ENCODE measurements at places on chromosomes 12 and 14.

- DNase-seq: no peak
Measured at GRCh38 chr12:46442239-46442638, 69.7 kb upstream of the SLC38A2 start.

GRCh38 chr14:77561881-77562280, 54.6 kb downstream of the SPTLC2 start:
- no peak for DNase-seq

GRCh38 chr14:100560471-100560870, 26.7 kb downstream of the BEGAIN start:
- no peak for DNase-seq

GRCh38 chr12:54991161-54991990, 6.8 kb upstream of the TESPA1 start:
- no peak for DNase-seq

DNA sequence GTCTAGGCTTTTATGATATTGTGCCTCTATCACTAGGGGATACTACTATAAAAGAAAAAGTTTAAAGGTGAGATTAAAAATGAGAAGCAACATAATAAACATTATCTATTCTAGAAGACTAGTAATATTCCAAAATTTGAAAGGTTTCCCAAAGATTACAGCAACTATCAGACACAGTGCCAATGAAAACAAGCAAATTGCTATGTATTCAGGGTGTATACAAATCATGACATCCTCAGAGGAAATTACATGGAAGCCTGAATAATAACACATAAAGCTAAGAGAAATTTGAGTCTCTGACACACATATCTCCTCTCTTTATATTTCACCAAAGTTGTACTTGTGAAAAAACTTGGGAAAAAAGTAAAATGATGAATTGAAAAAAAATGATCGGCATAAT, 327.0 kb downstream of the SEC23A start:
- no peak for DNase-seq

- no peak for DNase-seq
Measured at GRCh38 chr14:26597071-26597588, 703 bp downstream of the NOVA1 start.

DNA sequence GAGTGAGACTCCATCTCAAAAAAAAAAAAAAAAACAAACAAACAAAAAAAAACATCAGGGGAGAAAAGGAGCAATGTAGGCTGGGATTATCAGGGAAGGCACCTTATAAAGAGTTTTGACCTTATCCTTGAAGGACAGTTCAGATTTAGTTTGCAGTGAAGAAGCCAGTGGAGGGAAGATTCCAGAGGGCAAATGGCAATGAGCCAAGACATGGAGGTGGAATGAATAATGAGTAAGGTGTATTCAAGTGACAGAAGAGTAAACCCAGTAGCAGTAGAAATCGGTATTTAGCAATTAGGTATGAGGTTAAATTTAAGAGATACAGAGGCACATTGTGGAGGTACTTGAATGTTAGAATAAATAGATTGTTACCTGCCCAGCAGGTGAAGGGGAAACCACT, 2.2 kb upstream of the DUSP16 start:
- DNase-seq: no peak

GRCh38 chr14:101589486-101590015, 28.3 kb downstream of the DIO3 start:
- no peak for DNase-seq

GRCh38 chr12:34204830-34205285, 182.6 kb downstream of the ALG10 start:
- no peak for DNase-seq

DNA sequence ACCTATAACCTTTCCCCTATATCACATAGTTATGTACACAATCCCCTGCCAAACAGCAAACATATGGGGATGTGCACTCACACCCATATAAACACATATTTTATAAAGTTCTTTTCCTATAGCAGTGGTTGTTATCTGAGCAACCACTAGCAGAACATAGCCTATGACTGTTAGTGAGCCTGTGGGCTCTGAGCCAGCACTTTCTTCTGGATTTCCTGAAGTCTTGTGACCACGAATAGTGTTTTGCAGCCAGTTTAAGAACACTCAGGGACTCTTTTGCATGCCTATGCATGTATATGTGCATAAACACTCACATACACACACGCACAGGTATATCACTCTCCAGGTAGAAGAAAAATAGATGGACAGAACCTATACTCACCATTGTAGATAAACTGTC, 17.1 kb downstream of the TESPA1 start:
- no peak for DNase-seq

DNA sequence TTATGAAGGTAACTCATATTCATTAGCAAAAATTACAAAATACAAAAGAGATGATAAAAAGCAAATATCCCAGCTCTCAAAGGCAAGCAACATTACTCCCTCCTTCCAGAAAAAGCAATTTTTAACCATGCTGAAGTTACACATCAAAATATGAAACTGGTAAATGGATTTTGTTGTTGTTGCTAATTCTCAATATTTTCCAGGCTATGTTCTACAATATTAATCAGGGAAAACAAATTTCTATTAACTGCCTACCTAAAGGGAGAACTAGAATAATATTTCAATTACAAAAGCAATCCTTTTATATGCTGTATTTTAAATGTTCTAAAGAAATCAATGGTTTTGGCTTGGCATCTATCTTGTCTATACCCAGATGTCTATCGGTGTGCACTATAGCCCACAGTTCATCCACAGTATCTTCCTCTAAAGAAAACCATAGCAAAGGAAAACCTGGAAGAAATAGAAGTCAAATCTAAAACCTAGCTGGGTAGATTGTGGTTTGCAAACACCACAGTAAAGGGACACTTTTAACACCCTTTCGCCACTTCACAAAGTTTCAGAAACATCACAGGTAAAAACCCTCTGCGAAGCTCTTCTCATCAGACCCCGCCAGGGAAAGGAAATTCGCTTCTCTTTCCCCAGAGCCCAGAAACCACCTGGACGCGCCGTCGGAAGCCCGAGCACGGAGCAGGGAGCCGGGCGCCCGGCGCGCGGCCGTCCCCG, 32.0 kb downstream of the TC2N start:
- peak; percentile 27 for DNase-seq

GRCh38 chr12:127300075-127300474, 966.9 kb upstream of the TMEM132C start:
- no peak for DNase-seq

DNA sequence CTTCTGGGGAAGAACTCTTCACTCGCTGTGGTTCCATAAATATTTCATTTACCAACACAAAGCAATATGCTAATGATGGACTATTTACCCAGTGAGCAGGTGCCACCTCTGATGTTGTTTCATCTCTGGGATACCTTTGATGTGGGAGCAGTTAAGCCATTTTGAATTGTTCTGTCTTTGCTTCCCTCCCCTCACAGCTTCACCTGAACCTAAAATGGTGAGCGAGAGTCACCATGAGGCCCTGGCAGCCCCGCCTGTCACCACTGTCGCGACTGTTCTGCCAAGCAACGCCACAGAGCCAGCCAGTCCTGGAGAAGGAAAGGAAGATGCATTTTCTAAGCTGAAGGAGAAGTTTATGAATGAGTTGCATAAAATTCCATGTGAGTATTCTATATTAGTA, 352.7 kb downstream of the SYT1 start:
- no peak for DNase-seq

DNA sequence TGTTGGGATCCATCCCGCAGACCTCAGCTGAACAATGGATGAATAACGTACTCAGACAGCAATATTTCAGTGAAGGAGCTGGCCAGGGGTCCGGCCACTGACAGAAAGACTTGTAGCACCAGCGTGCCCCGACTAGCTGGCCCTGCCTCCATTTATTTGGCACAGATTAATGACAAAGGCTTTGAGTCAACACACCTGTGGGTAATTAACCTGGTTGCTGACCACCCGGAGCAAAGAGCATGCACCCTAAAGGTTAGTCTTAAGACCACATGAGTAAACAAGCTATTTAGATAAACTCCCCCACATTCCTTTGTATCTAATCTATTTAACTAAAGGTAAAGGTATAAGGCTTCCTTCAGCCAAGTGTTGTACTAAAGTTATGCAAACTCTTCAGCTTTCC, 868.6 kb downstream of the LRFN5 start:
- DNase-seq: no peak

- DNase-seq: no peak
Measured at GRCh38 chr12:75977590-75977951, 54.0 kb downstream of the PHLDA1 start.

DNA sequence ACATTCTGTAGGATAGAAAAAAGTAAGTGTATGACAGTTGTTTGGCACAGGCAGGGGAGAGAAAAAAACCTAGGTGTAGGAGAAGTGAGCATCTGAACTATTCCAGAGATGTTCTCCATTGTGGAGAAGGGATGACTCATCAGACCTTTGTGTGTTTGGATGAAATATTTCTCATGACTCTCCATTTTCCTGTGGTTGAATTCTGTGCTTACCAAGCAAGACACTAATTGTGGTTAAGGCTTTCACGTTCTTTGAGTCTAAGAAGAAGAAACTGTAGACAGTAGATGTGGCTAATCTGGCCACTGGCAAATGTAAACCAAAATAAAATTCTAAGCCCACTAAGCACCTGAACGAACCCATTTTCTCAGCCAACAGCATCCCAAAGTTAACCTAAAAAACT, 107.9 kb upstream of the GZMB start:
- no peak for DNase-seq

GRCh38 chr14:83894568-83894967, 1635.4 kb upstream of the FLRT2 start:
- no peak for DNase-seq

DNA sequence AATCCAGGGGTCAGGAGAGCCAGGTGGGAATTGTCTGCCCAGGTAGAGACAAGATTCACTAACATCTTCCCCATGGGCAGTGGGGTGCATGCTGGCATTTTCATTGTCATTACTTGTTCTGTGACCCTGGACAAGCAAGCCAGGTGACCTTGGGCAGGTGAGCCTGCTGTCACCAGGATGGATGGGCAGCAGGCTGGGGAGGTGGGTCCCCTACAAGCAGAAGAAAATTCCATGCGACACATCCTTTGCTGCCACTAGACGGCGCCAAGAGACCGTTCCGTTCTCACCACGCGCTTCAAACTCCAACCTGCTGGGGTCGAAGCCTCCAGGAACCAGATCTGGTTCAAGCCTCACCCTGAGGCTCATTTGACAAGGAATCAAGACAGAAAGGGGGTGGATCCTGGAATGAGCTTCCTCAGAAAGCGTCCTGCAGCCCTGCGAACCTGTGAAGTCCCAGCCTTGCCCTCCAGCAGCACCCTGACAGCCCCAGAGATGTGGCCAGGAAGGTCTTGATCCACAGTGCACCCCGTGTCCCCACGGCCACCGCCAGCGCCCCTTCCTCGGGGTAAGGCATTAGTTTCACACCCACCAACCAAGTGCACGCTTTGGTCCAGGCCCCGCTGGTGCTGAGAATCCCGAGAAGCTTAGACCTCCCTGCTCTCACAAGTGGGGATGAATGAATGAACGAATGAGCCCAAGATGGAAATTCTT, 3.2 kb upstream of the DYNC1H1 start:
- DNase-seq: peak; percentile 90

GRCh38 chr12:89345830-89346740, 6.2 kb downstream of the DUSP6 start:
- peak; percentile 86 for DNase-seq

DNA sequence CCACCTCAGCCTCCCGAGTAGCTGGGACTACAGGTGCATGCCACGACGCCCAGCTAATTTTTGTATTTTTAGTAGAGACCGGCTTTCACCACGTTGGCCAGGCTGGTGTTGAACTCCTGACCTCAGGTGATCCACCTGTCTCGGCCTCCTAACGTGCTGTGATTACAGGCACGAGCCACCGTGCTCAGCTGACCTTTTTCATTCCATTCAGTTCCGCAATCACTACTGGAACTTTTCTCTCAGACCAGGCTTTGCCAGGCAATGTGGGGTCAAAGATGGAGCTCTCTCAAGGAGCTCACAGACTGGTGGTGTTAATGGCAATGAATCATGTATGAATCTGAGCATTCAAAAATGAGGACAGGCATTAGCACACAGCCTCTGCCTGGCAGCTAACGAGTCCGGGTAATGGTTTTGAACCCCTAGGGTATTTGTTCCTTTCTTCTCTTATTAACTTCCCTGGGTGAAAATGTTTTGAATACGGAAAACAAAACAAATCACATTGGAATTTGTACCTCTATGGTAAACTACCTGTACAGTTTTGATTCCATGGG, 9.4 kb upstream of the TCHP start:
- DNase-seq: peak; percentile 56

- DNase-seq: no peak
Measured at GRCh38 chr12:24544368-24544767, 404.5 kb downstream of the BCAT1 start.

- no peak for DNase-seq
Measured at GRCh38 chr14:28577187-28577586, 189.4 kb upstream of the FOXG1 start.
